ENCODE measurements at places on chromosomes 6 and 20.

DNA sequence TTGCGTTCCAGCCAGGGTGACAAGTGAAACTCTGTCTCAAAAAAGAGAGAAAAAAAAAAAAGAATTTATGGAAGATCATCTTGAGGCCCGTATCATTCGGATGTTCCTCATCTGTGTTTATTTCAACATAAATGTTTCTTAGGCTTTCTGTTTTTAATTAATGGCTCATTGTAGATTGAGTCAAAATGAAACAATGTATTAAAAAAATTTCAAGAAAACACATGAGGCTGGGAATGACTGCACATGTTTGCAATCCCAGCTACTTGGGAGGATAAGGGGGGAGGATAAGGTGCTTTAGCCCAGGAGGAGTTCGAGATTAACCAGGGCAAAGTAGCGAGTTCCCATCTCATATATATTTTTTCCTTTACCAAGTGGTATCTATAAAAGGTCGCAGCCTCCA, 47.3 kb downstream of the ITCH start:
- no peak overlapping the region for H3K4me3 ChIP-seq
- H3K27ac ChIP-seq, result no peak overlapping the region
- peaks cover 32% of the 10 kb centered on the region for H3K4me1 ChIP-seq
- H3K36me3 ChIP-seq, result peaks cover 56% of the 10 kb centered on the region

DNA sequence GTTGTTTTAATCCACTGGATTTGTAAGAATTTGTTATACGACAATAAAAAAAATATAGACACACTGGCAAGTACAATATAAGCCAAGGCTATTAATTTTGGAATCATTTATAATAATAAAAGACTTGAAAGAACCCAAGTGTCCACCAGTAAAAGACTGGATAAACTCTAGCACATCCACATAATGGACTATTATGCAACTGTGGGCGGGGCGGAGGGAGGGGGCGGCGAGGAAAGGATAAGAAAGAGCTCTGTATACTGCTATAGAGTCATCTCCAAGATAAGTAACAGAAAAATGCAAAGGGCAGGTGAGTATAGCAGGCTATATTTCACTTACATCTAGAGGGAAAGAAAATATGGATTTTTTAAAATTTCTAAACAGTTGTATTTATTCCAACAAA, 123.3 kb downstream of the TBC1D32 start:
- no peaks in the 10 kb centered on the region for H3K4me1 ChIP-seq
- H3K27ac ChIP-seq, result no peak overlapping the region
- no peak for DNase-seq
- H3K27me3 ChIP-seq, result no peaks in the 10 kb centered on the region
- no peak overlapping the region for H3K4me3 ChIP-seq
- H3K36me3 ChIP-seq, result peaks cover 21% of the 10 kb centered on the region

- DNase-seq, result peak; percentile 14
- H3K36me3 ChIP-seq, result peaks cover 64% of the 10 kb centered on the region
Measured at GRCh38 chr6:166490671-166491500, 95.6 kb downstream of the RAMACL start.

DNA sequence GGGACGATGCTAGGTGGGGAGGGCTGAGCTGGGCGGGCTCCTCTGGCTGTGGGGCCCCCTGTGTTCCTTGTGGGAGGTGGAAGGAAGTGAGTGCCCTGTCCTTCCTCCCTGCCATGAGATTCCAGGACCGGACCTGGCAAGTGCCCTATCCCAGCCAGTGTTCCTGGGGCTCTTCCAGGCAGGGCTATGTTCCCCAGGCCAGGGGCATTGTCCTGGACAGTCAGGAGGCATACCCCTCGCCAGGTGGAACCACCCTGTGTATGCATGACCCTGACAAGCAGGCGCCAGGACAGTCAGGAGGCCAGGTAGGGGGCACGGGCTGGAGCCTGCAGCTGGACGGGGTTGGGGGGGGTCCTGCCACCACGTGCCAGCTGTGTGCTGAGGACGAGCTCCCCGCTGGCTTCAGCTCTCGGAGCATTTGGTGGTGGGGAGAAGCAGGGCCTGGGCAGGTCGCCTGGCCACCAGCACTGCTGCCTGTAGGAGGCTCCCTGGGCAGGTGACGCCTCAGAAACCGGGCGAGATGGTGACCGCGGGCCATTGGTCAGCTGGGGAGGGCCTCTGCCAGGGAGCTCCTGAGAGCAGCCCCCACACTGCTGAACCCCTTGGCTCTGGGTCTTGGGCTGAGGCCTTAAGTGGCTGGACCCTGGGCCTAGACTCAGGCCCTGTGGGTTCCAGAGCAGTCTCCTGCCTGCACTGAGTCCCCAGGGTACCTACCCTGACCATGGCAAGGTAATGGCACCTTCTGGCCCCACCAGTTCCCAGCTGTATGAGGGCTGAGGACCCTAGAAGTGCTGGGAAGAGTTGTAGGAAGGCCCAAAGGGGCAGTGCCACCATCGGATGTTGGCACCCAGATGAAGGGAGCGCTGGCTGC, 694 bp downstream of the SLC17A9 start:
- no peaks in the 10 kb centered on the region for H3K27me3 ChIP-seq
- H3K4me3 ChIP-seq, result peak overlapping the region; percentile 53
- H3K27ac ChIP-seq, result peak overlapping the region; percentile 82
- H3K4me1 ChIP-seq, result peaks cover 41% of the 10 kb centered on the region
- DNase-seq, result no peak

DNA sequence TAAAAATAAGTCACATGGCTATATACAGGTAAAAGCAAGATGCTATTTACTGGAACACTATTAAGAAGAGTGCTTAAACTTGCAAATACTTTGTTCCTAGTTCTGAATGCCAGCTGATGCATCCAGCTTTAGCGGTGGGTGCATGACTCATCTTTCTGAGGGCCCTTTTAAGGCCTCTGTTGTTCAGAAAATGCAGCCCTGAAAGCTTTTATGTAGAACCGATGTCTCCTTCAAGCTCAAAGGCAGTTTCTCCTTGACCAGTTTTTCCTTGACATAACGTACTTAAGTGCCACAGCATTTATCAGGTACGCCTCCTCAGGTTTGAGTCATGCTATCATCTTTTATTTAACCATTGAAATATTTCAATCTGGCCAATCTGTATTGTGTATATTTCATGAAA, 82.8 kb downstream of the MLIP start:
- no peak for DNase-seq
- no peaks in the 10 kb centered on the region for H3K27me3 ChIP-seq
- peaks cover 5% of the 10 kb centered on the region for H3K36me3 ChIP-seq
- peaks cover 20% of the 10 kb centered on the region for H3K4me1 ChIP-seq
- H3K27ac ChIP-seq, result peak overlapping the region; percentile 37

- H3K27me3 ChIP-seq, result no peaks in the 10 kb centered on the region
- peaks cover 3% of the 10 kb centered on the region for H3K36me3 ChIP-seq
- H3K4me1 ChIP-seq, result peaks cover 25% of the 10 kb centered on the region
- DNase-seq, result no peak
Measured at GRCh38 chr6:128889870-128890269, 6.9 kb downstream of the LAMA2 start.

DNA sequence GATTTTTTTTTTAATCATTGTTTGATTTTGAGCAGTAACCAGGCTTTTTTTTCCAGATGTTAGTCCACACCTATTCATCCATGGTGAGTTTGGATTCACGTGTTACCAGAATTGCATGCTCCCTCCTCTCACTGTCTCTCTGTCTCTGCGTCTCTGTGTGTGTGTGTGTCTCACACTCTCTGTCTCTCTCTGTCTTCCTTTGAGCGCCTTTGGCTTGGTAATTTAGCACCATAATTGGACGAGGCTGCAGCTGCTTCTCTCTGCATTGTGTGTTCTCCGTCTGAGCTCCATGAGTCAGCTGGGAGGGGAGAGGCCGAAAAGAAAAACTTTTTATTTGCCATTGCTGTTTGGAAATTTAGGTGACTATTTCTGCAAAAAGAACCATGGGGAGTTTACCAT, 3.4 kb downstream of the TFAP2B start:
- H3K4me3 ChIP-seq, result no peak overlapping the region
- no peak overlapping the region for H3K27ac ChIP-seq
- H3K4me1 ChIP-seq, result peaks cover 14% of the 10 kb centered on the region
- H3K36me3 ChIP-seq, result no peaks in the 10 kb centered on the region

- no peak overlapping the region for H3K27ac ChIP-seq
- H3K4me3 ChIP-seq, result no peak overlapping the region
- H3K4me1 ChIP-seq, result no peaks in the 10 kb centered on the region
Measured at GRCh38 chr20:23879811-23880374, 345 bp upstream of the CST5 start.

GRCh38 chr6:154613137-154613676, 102.7 kb upstream of the CNKSR3 start:
- H3K27me3 ChIP-seq, result no peaks in the 10 kb centered on the region
- H3K4me3 ChIP-seq, result no peak overlapping the region
- no peak for DNase-seq
- H3K36me3 ChIP-seq, result no peaks in the 10 kb centered on the region
- H3K4me1 ChIP-seq, result peaks cover 22% of the 10 kb centered on the region

GRCh38 chr6:111805511-111806164, 67.6 kb downstream of the FYN start:
- H3K27me3 ChIP-seq, result no peaks in the 10 kb centered on the region
- H3K36me3 ChIP-seq, result no peaks in the 10 kb centered on the region
- H3K27ac ChIP-seq, result peak overlapping the region; percentile 70

- H3K4me1 ChIP-seq, result no peaks in the 10 kb centered on the region
- H3K36me3 ChIP-seq, result no peaks in the 10 kb centered on the region
- no peaks in the 10 kb centered on the region for H3K27me3 ChIP-seq
- no peak for DNase-seq
Measured at GRCh38 chr6:137661601-137662000, 167.4 kb upstream of the OLIG3 start.

DNA sequence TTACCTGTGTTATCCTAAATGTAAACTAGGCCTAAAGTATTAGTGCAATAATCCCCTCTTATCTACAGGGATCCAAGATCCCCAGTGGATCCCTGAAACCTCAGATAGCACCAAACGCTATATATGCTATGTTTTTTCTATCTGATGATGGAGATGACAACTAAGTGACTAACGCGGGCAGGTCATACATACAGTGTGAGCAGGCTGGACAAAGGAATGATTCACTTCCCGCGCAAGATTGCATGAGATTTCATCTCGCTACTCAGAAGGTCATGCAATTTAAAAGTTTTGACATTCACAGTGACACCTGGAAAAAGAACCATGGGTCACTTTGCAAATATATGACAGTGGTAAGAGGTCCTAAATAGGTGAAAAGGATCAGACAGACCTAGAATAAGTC, 875.9 kb downstream of the HACE1 start:
- DNase-seq, result no peak
- no peaks in the 10 kb centered on the region for H3K27me3 ChIP-seq
- no peak overlapping the region for H3K27ac ChIP-seq
- no peaks in the 10 kb centered on the region for H3K4me1 ChIP-seq

- no peak for DNase-seq
- no peaks in the 10 kb centered on the region for H3K27me3 ChIP-seq
- no peaks in the 10 kb centered on the region for H3K4me1 ChIP-seq
- no peak overlapping the region for H3K4me3 ChIP-seq
- H3K27ac ChIP-seq, result no peak overlapping the region
Measured at GRCh38 chr20:8255945-8256632, 124.0 kb downstream of the PLCB1 start.

DNA sequence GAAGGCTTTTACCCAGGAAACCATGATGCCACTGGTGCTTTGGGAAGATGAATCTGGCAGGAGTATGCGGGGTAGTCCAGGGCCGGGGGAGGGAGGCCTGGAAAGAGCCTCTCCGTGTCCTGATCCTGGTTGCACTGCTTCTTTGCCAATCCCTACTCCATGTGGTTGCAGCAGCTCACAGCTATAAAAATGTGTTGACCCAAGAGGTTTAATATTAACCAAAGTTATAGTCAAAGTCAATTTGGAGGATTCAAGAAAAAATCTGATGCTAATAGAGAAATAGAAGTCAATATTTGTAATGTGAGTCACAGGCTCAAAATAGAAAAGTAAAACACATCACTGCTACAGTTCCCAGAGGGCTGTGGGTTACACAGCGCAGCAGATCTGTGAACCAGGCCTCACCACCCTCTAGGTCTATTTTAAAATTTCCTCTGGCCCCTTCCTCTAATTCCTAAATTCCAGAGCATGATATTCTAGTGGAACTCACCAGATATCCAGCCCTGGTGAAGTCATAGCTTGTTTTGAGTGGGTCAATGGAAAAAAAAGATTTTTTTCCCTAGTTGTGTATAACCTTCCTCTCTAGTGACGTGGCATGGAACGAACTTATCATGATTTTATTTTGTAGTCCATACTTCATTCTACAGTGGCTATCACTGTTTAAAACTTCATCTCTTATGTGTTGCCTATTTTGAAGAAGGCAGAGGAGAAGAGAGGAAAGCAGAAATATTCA, 63.2 kb upstream of the BMP2 start:
- H3K36me3 ChIP-seq, result no peaks in the 10 kb centered on the region
- peak overlapping the region; percentile 80 for H3K27ac ChIP-seq
- peaks cover 33% of the 10 kb centered on the region for H3K4me1 ChIP-seq
- no peaks in the 10 kb centered on the region for H3K27me3 ChIP-seq
- no peak overlapping the region for H3K4me3 ChIP-seq

GRCh38 chr6:87391334-87391733, 16.4 kb upstream of the CFAP206 start:
- H3K27me3 ChIP-seq, result no peaks in the 10 kb centered on the region
- H3K4me1 ChIP-seq, result no peaks in the 10 kb centered on the region
- H3K4me3 ChIP-seq, result no peak overlapping the region
- no peaks in the 10 kb centered on the region for H3K36me3 ChIP-seq
- DNase-seq, result no peak

GRCh38 chr6:88843040-88843439, 120.4 kb downstream of the RNGTT start:
- H3K4me3 ChIP-seq, result no peak overlapping the region
- no peaks in the 10 kb centered on the region for H3K27me3 ChIP-seq
- H3K27ac ChIP-seq, result peak overlapping the region; percentile 59
- DNase-seq, result no peak

DNA sequence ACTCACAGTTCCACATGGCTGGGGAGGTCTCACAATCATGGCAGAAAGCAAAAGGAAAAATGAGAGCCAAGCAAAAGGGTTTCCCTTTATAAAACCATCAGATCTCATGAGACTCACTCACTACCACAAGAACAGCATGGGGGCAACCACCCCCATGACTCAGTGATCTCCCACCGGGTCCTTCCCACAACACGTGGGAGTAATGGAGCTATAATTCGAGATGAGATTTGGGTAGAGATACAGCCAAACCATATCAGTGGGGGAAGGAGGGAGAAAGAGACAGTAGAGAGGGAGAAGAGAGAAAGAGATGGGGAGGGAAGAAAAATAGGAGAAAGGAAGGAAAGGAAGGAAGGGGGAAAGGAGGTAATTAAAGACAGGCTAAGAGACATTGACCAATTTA, 30.1 kb downstream of the GMDS start:
- no peak overlapping the region for H3K4me3 ChIP-seq
- no peaks in the 10 kb centered on the region for H3K4me1 ChIP-seq
- DNase-seq, result no peak
- H3K27ac ChIP-seq, result no peak overlapping the region

DNA sequence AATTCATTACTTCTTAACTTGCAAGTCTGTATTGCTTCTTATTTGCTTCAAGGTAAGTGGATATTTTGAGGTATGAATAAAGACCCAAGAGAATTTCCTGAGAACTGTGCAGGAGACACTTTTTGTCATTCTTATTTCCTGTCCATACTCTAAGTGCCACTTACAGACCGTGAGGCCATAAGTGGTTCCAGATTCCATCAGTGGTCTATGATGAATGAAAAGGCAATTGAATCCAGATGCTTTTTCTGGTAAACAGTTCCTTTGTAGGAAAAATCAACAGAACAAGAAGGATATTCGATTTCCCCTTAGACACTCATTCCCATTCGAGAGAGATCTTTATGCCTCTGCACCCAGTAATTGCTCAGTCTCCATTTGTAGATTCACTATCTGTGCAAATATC, 58.3 kb upstream of the PDE10A start:
- peaks cover 10% of the 10 kb centered on the region for H3K4me1 ChIP-seq
- no peak overlapping the region for H3K27ac ChIP-seq
- no peak for DNase-seq
- no peaks in the 10 kb centered on the region for H3K36me3 ChIP-seq
- H3K4me3 ChIP-seq, result no peak overlapping the region

GRCh38 chr6:35511562-35511941, 1.1 kb downstream of the TULP1 start:
- no peaks in the 10 kb centered on the region for H3K36me3 ChIP-seq
- H3K4me1 ChIP-seq, result peaks cover 8% of the 10 kb centered on the region
- H3K27ac ChIP-seq, result no peak overlapping the region
- H3K27me3 ChIP-seq, result peaks cover 66% of the 10 kb centered on the region

Measured in left ventricle myocardium inferior (tissue), 1 donor.